ENCODE measurements at places on chromosomes 11 and 22. TPM values are rescaled to one million over a fixed set of nuclear protein-coding genes. Genes with fewer than 3 reads are reported as not detected.

- peak; percentile 85 for DNase-seq
Observed at GRCh38 chr11:72012897-72013721, 14.4 kb downstream of the IL18BP start.

- DNase-seq, result no peak
Observed at GRCh38 chr11:9530901-9531625, 42.4 kb upstream of the WEE1 start.

- no peak for DNase-seq
Observed at GRCh38 chr11:129543515-129544290, 168.1 kb downstream of the BARX2 start.

DNA sequence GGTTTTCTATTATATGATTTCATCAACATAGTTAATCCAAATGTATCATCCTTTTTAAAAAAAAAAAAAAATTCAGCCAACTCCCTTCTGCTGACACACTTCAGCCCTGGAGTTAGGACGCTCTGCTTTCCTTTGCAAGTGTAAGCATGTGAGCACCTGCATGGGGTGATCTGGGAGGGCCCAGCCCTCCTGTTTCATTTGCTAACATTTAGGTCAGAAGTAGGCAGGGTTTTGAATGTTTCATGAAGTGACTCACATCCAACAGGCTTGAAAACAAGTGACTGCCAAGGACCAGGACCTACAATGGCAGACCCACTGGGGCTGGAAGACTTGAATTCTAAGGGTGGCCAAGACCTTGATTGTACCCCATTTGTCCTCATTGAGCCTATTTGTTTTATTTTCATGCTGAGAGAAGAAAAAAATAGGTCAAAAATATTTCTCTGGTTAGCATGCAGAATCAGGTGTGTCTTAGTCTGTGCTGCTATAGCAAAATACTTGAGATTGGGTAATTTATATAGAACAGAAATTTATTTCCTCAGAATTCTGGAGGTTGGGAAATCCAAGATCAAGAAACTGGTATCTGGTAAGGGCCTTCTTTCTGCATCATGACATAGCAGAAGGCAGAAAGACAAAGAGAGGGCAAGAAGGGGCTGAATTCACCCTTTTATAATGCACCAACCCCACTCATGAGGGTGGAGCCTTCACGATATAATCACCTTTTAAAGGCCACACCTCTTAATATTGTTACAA, 137.6 kb downstream of the CD44 start:
- no peak for DNase-seq

Gene NAALAD2
- not detected for total RNA-seq
